ENCODE measurements at places on chromosomes 16 and 17. TPM values are rescaled to one million over a fixed set of nuclear protein-coding genes. Genes with fewer than 3 reads are reported as not detected.

DNA sequence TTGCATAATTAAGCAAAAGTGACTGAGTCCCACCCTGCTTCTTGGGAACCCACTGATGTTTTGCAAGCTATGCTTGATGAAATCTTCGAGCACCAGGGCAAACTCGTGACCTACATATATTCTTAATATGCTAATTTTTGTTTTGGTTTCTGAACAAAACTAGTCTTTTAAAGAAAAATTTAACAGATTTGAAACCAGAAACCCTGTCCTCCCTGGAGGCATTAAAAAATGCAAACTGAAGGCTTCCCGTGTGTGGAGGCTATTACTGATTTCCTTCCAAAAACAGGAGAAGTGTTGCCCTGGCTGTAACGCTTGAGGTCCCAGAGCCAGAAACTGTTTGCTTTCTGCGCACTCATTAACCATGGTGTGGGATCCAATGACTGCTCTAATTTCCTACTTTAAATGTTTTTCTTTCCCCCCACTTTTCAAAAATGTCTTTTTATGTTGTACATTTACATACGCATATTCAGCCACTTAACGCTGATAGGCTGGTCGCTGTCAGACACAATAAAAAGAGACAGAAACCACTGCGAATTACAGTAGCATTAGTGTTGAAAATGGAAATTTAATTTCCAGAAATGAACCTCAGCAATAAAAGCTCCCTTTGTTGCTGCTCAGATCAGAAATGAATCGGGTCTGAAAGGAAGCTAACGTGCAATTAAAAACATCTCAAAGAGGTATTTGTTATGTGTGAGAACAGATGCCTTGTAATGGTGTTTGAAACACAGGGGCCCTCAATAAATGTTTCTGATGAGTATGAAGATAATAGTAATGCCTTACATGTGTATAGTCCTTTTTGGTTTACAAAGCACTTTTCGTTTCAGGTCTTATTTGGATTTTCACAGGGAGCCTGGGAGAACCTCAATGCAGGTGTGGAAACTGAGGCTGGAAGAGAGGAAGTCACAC, 39.9 kb upstream of the IRX6 start:
- H3K27me3 ChIP-seq, result peaks cover 20% of the 10 kb centered on the region
- H3K4me1 ChIP-seq, result no peaks in the 10 kb centered on the region
- H3K27ac ChIP-seq, result no peak overlapping the region
- H3K36me3 ChIP-seq, result no peaks in the 10 kb centered on the region
- no peak overlapping the region for H3K4me3 ChIP-seq

- no peaks in the 10 kb centered on the region for H3K27me3 ChIP-seq
- H3K4me1 ChIP-seq, result peaks cover 70% of the 10 kb centered on the region
- peaks cover 39% of the 10 kb centered on the region for H3K36me3 ChIP-seq
- peak overlapping the region; percentile 24 for H3K4me3 ChIP-seq
- peak overlapping the region; percentile 77 for H3K27ac ChIP-seq
These were observed 70.8 kb downstream of the KANSL1 start for GRCh38 chr17:46122486-46122871.

GRCh38 chr17:72719578-72720493, 372.7 kb downstream of the SLC39A11 start:
- peak overlapping the region; percentile 62 for H3K4me3 ChIP-seq
- peaks cover 20% of the 10 kb centered on the region for H3K4me1 ChIP-seq
- peaks cover 2% of the 10 kb centered on the region for H3K36me3 ChIP-seq
- no peaks in the 10 kb centered on the region for H3K27me3 ChIP-seq
- H3K27ac ChIP-seq, result peak overlapping the region; percentile 78
- DNase-seq, result peak; percentile 71

- DNase-seq, result no peak
- peaks cover 15% of the 10 kb centered on the region for H3K27me3 ChIP-seq
- no peaks in the 10 kb centered on the region for H3K36me3 ChIP-seq
- H3K4me1 ChIP-seq, result peaks cover 25% of the 10 kb centered on the region
These were observed 994 bp downstream of the IGFBP4 start for GRCh38 chr17:40443988-40444899.

- H3K36me3 ChIP-seq, result no peaks in the 10 kb centered on the region
- no peak overlapping the region for H3K27ac ChIP-seq
- peaks cover 53% of the 10 kb centered on the region for H3K27me3 ChIP-seq
- peak overlapping the region; percentile 14 for H3K4me3 ChIP-seq
- H3K4me1 ChIP-seq, result peaks cover 6% of the 10 kb centered on the region
These were observed 34.8 kb downstream of the CBFA2T3 start for GRCh38 chr16:88941913-88942909.

- no peaks in the 10 kb centered on the region for H3K27me3 ChIP-seq
- peak overlapping the region; percentile 69 for H3K4me3 ChIP-seq
- H3K27ac ChIP-seq, result peak overlapping the region; percentile 96
- H3K4me1 ChIP-seq, result peaks cover 92% of the 10 kb centered on the region
- H3K36me3 ChIP-seq, result peaks cover 65% of the 10 kb centered on the region
These were observed 11.8 kb downstream of the LASP1 start for GRCh38 chr17:38881600-38882191.

- peaks cover 9% of the 10 kb centered on the region for H3K27me3 ChIP-seq
- H3K4me3 ChIP-seq, result no peak overlapping the region
- no peaks in the 10 kb centered on the region for H3K36me3 ChIP-seq
- DNase-seq, result no peak
- no peak overlapping the region for H3K27ac ChIP-seq
These were observed 21.5 kb upstream of the G6PC1 start for GRCh38 chr17:42878924-42879595.

DNA sequence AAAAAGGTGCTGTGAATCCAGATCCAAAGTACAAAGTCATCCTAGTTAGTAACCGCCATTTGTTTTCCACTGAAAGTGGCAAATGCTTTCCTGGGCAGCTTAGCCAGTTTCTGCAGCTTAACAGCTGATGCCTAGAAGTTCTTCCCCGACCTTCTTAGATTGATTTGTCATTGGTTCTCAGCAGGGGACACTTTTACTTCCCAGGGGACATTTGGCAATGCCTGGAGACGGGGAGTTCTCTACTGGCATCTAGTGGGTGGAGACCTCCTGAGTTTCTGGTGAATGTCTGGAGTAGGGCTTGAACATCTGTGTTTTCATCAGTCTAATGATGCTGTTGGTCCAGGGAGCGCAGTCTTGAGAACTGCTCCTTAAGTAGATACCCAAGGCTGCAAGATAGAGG, 7.6 kb downstream of the DNAJA3 start:
- H3K36me3 ChIP-seq, result peaks cover 25% of the 10 kb centered on the region
- H3K27me3 ChIP-seq, result no peaks in the 10 kb centered on the region
- H3K4me1 ChIP-seq, result peaks cover 19% of the 10 kb centered on the region
- no peak overlapping the region for H3K27ac ChIP-seq

GRCh38 chr17:41322094-41322902, 6.8 kb upstream of the KRTAP17-1 start:
- H3K27ac ChIP-seq, result no peak overlapping the region
- peaks cover 21% of the 10 kb centered on the region for H3K4me1 ChIP-seq
- no peak overlapping the region for H3K4me3 ChIP-seq
- H3K27me3 ChIP-seq, result no peaks in the 10 kb centered on the region
- no peak for DNase-seq

GRCh38 chr17:67482764-67483163, 105.7 kb downstream of the PITPNC1 start:
- peak overlapping the region; percentile 1 for H3K4me3 ChIP-seq
- DNase-seq, result no peak
- peak overlapping the region; percentile 85 for H3K27ac ChIP-seq

GRCh38 chr16:67723911-67724305, 4.8 kb upstream of the GFOD2 start:
- no peak overlapping the region for H3K4me3 ChIP-seq
- H3K27me3 ChIP-seq, result no peaks in the 10 kb centered on the region
- H3K27ac ChIP-seq, result no peak overlapping the region
- DNase-seq, result no peak
- H3K4me1 ChIP-seq, result peaks cover 8% of the 10 kb centered on the region

GRCh38 chr16:57284209-57284951, at the start of gene PLLP:
Gene PLLP (minus strand): TSS chr16:57284672. CDS start chr16:57284540, 132 bp downstream.
- H3K27me3 ChIP-seq, result peaks cover 20% of the 10 kb centered on the region
- peak; percentile 51 for DNase-seq
- peak within 1 kb of the TSS; percentile 78 for H3K4me3 ChIP-seq
- no peaks in the 10 kb centered on the region for H3K36me3 ChIP-seq
- peaks cover 12% of the 10 kb centered on the region for H3K4me1 ChIP-seq
- no peak within 1 kb of the TSS for H3K27ac ChIP-seq

DNA sequence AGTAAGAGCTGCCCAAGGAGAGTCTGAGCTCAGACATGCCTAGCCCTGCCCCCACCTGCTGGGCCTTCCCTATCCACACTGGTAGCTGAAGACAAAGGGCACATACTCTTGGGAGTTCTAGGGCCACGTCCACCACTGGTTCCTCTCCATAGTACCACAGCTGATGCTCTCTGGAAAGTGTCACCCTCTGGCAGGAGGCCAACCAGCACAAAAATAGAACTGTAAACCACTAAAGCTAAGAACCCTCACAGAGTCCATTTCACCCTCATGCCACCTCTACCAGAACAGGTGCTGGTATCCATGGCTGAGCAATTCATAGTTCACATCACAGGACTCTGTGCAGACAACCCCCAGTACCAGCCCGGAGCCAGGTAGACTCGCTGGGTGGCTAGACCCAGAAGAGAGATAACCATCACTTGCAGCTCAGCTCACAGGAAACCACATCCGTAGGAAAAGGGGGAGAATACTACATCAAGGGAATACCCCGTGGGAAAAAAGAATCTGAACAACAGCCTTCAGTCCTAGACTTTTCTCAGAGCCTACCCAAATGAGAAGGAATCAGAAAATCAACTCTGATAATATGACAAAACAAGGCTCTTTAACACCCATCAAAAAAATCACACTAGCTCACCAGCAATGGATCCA, 115.3 kb downstream of the CEP112 start:
- H3K27ac ChIP-seq, result no peak overlapping the region
- no peak for DNase-seq
- no peaks in the 10 kb centered on the region for H3K27me3 ChIP-seq
- H3K4me1 ChIP-seq, result peaks cover 13% of the 10 kb centered on the region
- H3K36me3 ChIP-seq, result peaks cover 7% of the 10 kb centered on the region

GRCh38 chr17:2197271-2197670, 106.3 kb downstream of the SMG6 start:
- H3K4me3 ChIP-seq, result no peak overlapping the region
- no peak overlapping the region for H3K27ac ChIP-seq
- peaks cover 48% of the 10 kb centered on the region for H3K4me1 ChIP-seq
- no peaks in the 10 kb centered on the region for H3K27me3 ChIP-seq
- DNase-seq, result no peak

DNA sequence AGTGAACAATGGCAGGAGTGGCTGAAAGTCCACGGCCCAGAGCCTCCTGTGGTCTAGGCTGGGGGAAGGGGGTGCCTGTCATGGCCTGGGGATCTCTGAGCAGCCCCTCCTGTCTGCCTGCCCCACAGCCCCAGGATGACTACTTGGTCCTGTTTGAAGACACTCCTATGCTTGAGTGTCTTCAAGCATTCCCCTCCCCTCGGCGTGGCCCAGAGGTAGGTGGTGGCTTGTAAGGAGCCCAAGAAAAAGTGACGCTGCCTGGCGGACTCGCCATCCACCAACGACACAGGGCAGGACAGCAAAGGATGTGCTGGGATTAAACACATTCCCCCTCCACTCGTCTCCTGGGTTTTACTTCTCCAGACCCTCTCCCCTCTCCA, 5.7 kb downstream of the SULT1A1 start:
- peaks cover 2% of the 10 kb centered on the region for H3K36me3 ChIP-seq
- no peak overlapping the region for H3K27ac ChIP-seq
- H3K4me3 ChIP-seq, result no peak overlapping the region
- no peak for DNase-seq
- no peaks in the 10 kb centered on the region for H3K27me3 ChIP-seq
- no peaks in the 10 kb centered on the region for H3K4me1 ChIP-seq

DNA sequence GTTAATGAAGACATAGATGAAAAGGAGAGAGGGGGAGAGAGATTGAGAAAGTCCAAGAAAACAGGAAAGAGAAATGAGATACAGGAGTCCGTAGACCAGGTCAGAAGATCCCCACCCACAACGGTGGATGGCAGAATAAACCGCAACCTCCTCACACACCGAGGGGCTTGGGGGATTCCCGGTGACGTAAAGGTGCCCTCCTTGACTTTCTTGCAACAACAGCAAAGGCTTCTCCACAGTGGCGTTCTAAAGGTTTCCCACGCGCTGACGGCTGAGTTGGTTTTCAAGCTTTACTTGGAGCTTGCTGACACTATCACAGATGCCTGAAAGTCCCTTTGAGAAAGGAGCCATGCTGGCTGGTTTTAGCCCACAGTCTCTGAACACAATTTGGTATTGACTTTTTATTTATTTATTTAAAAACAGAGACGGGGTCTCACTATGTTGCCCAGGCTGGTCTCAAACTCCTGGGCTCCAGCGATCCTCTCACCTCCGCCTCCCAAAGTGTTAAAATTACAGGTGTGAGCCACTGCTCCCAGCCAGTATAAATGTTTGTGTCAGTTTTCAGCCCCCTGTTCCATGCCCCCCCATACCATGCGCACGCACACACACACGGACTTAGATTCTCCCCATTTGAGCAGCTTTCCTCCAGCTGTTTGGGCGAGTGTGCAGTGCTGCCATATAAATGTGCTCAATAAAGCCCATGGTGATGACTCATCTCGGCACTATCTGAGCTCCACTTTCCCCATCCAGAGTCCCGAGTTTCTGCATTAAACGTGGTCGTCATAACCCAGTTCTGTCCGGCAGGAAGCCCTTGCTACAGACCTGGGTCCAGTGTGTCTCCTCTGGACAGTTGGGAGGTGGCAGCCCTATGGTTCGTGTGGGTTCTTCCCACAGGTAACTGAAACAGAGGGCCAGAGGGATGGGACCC, 33.0 kb upstream of the SEC14L1 start:
- H3K4me3 ChIP-seq, result peak overlapping the region; percentile 57
- peaks cover 13% of the 10 kb centered on the region for H3K36me3 ChIP-seq
- peaks cover 35% of the 10 kb centered on the region for H3K4me1 ChIP-seq
- peak overlapping the region; percentile 82 for H3K27ac ChIP-seq

DNA sequence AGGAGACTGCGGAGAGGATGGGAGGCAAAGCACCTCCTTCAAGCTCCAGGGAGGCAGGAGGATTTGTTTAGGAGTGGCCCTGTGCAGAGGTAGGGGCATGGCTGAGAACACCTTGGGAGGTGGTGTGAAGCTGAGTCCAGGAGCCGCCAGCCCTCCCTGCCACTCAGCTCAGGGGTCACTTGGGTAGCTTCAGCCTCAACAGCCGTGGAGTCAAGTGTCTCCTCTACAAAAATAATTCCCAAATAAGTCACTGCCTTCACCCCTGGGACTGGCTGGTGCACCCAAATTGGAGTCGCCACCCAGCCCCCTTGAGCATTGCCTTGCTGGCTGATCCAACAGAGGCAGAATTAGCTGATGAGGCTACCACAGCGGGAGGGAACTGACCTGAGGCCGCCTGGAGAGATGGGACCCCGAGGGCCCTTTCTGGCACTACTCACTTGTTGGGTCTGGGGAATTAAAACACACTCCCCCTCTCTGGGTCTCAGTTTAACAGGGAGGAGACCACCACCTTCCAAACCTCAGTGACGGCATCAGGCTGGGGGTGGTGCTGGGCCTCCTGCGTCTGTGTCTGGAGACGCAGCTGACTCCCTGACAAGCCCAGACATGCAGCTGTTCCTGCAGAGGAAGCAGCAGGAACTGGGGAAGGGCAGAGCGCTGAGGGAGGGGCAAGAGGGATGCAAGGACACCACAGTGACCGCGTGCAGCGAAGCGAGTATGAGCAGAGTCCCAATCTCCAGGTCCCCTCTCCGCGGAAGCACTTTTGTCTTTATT, 87.9 kb upstream of the TOB1 start:
- peaks cover 8% of the 10 kb centered on the region for H3K4me1 ChIP-seq
- DNase-seq, result no peak
- H3K36me3 ChIP-seq, result no peaks in the 10 kb centered on the region
- no peak overlapping the region for H3K4me3 ChIP-seq

FOXC2 gene
- total RNA-seq, result not detected

ANKS4B gene
- not detected for total RNA-seq

IKZF3 gene
- total RNA-seq, result 44.6 TPM

NKIRAS2 gene
- 20.3 TPM for total RNA-seq

NXN gene
- 0.49 TPM for total RNA-seq

LPO gene
- not detected for total RNA-seq

TBC1D3K gene
- total RNA-seq, result not detected

AOC3 gene
- 1.2 TPM for total RNA-seq

MYH3 gene
- 3.2 TPM for total RNA-seq

Data from activated naive CD8-positive, alpha-beta T cell treated with anti-CD3 and anti-CD28 coated beads for 36 hours (primary cell).